Activated CD4-positive, alpha-beta memory T cell treated with anti-CD3 and anti-CD28 coated beads, Interleukin-2, amount 10 ng/mL, durations not matched to agents 7 days and 5 days (primary cell): ENCODE measurements at places on chromosomes 1 and 21. TPM values are rescaled to one million over a fixed set of nuclear protein-coding genes. Genes with fewer than 3 reads are reported as not detected.
A peak's percentile ranks its signal among the peaks of the same experiment; 100 is the strongest.

DNA sequence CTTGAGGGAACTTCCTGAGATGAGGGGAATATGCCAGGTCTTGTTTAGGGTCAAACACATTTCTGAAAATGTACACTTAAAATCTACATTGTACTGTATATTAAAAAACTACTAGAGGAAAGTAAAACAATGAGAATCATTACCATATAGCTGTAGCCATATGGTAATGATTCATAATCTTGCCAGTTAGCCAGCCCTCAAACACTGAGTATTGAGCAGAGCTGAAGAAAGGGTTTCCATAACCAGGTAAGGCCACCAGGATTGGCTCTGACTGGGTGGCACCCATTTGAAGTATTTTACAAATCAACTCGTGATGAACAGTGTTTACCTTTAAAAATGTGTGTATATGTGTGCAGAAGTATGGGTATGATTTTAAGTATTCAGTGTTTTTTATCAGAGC, 226.7 kb downstream of the SLC45A1 start:
- H3K27ac ChIP-seq = peak overlapping the region; percentile 75
- no peak overlapping the region for H3K4me3 ChIP-seq
- peaks cover 43% of the 10 kb centered on the region for H3K36me3 ChIP-seq
- H3K27me3 ChIP-seq = no peaks in the 10 kb centered on the region

- no peak overlapping the region for H3K27ac ChIP-seq
- no peak for DNase-seq
- no peaks in the 10 kb centered on the region for H3K27me3 ChIP-seq
- no peaks in the 10 kb centered on the region for H3K4me1 ChIP-seq
- no peaks in the 10 kb centered on the region for H3K36me3 ChIP-seq
Observed at GRCh38 chr1:187281085-187281484, 452.3 kb downstream of the PLA2G4A start.

DNA sequence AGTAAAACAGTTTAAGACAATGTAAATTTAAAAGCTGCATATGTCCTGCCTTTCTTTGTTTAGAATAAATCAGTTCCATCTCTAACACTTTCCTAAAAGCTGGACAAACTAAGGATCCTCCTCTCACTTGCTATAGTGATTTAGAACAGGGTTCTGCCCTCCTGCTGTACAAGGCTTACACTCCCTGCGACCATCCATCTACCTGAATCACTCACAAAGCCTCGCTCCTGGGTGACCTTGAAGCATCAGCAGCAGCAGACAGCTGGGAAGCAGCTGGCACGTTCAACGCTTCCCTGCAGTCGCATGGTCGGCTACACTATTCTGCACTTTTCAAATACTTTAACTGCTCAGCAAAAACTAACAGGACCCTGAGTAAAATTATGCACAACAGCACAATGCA, 128.0 kb downstream of the NTPCR start:
- no peaks in the 10 kb centered on the region for H3K4me1 ChIP-seq
- no peak for DNase-seq
- peaks cover 6% of the 10 kb centered on the region for H3K36me3 ChIP-seq
- no peaks in the 10 kb centered on the region for H3K27me3 ChIP-seq

DNA sequence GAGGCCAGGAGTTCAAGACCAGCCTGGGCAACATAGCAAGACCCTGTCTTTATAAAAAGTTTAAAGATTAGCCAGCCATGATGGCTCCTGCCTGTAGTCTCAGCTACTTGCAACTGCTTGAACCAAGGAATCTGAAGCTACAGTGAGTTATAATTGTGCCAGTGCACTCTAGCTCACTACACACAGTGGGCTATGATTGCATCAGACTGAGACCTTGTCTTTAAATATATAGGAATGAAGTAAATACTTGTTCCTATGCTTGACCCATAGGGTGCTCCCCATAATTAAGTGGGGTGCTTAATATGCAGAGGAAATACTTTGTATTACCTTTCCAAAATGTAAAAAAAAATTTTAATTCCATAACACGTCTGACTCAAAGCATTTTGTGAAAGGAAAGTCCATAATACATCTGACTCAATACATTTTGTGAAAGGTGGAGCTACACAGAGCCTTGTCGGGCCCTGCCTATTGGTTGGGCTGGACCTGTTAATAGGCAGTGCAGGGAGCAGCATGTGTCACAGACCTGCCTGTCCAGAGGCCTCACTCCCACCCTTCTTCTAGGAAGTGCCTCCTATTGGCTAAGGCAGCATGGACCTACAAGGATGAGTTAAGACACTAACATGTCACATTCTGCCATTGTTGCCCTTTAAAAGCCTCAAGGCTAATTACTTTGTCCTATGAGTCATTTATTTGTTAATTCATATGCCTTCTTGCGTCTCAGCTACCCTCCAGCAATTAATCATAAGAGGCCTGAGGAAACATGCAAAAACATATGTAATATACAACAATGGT, 33.6 kb downstream of the CD58 start:
- H3K4me1 ChIP-seq = peaks cover 52% of the 10 kb centered on the region
- no peaks in the 10 kb centered on the region for H3K27me3 ChIP-seq
- no peak overlapping the region for H3K27ac ChIP-seq
- DNase-seq = no peak
- no peak overlapping the region for H3K4me3 ChIP-seq

GRCh38 chr1:89085781-89086180, 20.8 kb upstream of the GBP1 start:
- no peak overlapping the region for H3K4me3 ChIP-seq
- peak; percentile 41 for DNase-seq
- H3K27ac ChIP-seq = no peak overlapping the region
- no peaks in the 10 kb centered on the region for H3K27me3 ChIP-seq
- H3K36me3 ChIP-seq = no peaks in the 10 kb centered on the region
- peaks cover 6% of the 10 kb centered on the region for H3K4me1 ChIP-seq

DNA sequence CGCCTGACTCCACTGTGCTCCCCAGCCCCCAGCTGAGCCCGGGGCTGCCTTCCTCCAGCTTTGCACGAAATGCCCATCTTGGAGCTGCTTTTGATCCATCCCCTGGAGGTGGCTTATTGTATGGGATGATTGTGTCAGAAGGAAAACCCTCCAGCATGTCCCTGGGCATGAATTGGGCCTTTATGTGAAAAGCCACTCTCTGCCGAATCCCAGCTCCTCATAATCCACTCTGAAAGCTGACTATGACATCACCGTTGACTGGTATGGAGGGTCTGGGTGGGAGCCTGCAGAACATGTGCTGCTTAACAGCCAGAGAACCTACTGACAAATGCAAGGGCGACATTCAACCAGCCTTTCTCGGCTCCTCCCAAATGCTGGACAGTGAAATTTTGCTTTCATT, 74.6 kb downstream of the NENF start:
- H3K36me3 ChIP-seq = no peaks in the 10 kb centered on the region
- DNase-seq = no peak
- H3K27ac ChIP-seq = no peak overlapping the region
- no peaks in the 10 kb centered on the region for H3K4me1 ChIP-seq

DNA sequence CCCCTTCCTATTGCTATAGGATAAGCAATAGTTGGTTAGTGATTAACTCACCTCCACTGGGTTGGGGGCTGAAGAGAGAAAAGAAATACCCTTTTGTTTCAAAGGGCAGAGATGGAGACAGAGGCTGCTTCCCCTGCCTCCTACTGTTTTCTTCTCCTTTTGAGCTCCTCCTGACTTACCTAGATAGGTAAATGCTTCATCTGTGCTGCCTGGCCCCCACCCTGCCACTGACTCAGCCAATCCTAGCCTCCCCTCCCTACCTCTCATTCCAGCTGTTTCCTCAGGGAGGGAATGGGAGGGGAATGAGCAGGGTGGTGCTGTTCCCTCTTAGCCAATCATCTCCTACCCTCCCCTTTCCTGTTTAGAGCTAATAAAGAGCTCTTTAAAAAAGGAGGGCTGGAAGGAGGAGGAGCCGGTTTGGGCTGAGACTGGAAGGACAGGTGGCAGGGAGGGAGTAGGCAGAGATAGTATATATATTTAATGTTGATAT, at the start of gene C1orf116:
Gene C1orf116, minus strand, starts transcription at position 229 of the 490 bp plus-strand sequence. CDS start 5,158 bp downstream, outside the sequence.
- no peak for DNase-seq
- H3K27me3 ChIP-seq = peaks cover 60% of the 10 kb centered on the region
- no peak within 1 kb of the TSS for H3K27ac ChIP-seq

- no peak for DNase-seq
- H3K36me3 ChIP-seq = no peaks in the 10 kb centered on the region
- H3K4me1 ChIP-seq = peaks cover 30% of the 10 kb centered on the region
- no peak overlapping the region for H3K27ac ChIP-seq
- H3K4me3 ChIP-seq = no peak overlapping the region
- no peaks in the 10 kb centered on the region for H3K27me3 ChIP-seq
Observed at GRCh38 chr1:18900303-18900841, 2.0 kb downstream of the ALDH4A1 start.

GRCh38 chr1:161427733-161428516, 60.2 kb upstream of the CFAP126 start:
- H3K27ac ChIP-seq = peak overlapping the region; percentile 5
- H3K4me1 ChIP-seq = peaks cover 19% of the 10 kb centered on the region
- peak overlapping the region; percentile 36 for H3K4me3 ChIP-seq
- DNase-seq = peak; percentile 33

- no peak overlapping the region for H3K4me3 ChIP-seq
- H3K27me3 ChIP-seq = peaks cover 51% of the 10 kb centered on the region
- no peak for DNase-seq
Observed at GRCh38 chr1:20423169-20423795, 62.7 kb downstream of the CAMK2N1 start.

- no peaks in the 10 kb centered on the region for H3K27me3 ChIP-seq
- peak overlapping the region; percentile 69 for H3K4me3 ChIP-seq
- peak overlapping the region; percentile 62 for H3K27ac ChIP-seq
Observed at GRCh38 chr1:51519865-51520699, 1.0 kb upstream of the EPS15 start.

DNA sequence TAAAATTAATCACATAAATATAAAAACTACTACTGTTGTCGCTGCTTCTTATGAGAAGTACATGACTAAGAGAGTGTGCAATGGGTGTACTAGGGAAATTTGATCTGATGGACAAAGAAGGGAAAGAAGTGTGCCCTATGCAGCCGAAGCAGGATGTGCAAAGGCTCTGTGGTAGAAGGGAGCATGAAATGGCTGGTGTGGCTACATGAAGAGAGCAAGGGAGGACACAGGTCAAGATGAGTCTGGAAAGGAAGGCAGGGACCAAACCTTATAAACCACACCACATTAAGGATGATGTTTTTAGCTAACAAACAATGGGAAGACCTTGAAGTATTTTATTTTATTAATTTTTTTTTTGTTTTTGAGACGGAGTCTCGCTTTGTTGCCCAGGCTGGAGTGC, 20.0 kb downstream of the MAB21L3 start:
- H3K36me3 ChIP-seq = no peaks in the 10 kb centered on the region
- H3K27me3 ChIP-seq = peaks cover 24% of the 10 kb centered on the region
- peaks cover 19% of the 10 kb centered on the region for H3K4me1 ChIP-seq
- no peak overlapping the region for H3K27ac ChIP-seq
- no peak for DNase-seq

DNA sequence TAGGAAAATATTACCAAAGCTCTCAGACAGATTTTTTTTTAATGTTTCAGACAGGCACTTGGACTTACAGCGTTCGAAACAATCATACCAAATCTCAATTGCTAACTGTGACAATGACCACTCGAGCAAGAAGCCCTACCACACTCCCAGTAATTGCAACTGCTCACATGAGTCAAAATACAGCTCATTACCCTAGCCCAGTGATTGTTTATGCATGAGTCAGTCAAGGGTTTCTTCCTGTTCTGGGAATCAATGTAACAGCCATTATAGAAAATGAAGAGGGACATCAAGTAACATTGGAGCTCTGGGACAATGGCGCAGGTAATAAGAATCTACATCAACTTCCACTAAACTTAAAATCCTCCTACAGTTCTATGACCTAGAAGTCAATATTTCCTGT, 56.1 kb upstream of the SH3GLB1 start:
- no peak overlapping the region for H3K27ac ChIP-seq
- no peaks in the 10 kb centered on the region for H3K4me1 ChIP-seq
- no peak for DNase-seq
- no peaks in the 10 kb centered on the region for H3K27me3 ChIP-seq

DNA sequence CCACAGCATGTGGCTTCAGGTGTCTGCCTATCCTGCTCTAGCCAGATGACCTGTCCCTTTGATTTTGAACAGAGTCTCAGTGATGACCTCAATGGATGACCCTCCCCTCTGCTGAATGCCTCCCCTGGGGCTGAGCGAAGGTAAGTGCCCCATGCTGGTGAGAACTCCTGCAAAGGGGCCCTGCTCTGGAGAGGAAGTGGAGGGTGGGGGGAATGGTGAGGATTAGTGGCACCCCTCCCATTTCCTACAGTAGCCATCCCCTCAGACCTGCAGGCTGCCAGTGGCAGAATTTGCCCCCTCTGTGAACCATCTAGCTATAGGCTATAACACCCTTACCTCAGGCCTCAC, 3.7 kb upstream of the PMVK start:
- H3K4me1 ChIP-seq = peaks cover 81% of the 10 kb centered on the region
- H3K4me3 ChIP-seq = no peak overlapping the region
- no peaks in the 10 kb centered on the region for H3K27me3 ChIP-seq

DNA sequence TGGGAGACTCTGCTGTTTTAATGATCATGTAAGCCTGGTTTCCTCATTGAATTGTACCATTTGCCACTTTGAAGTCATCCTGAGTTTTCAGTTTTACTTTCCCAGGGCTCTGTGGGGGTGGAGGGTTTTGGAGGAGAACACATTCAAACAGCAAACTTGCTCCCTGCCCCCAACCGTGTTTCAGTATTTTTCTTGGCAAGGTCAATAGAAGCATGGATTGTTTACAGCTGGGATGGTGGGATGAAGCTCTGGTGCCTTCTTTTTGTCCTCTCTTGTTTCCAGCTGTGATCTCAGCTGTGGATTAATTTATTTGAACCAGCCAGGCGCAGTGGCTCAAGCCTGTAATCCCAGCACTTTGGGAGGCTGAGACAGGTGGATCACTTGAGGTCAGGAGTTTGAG, 54.3 kb upstream of the SERBP1 start:
- H3K36me3 ChIP-seq = no peaks in the 10 kb centered on the region
- no peak for DNase-seq
- no peak overlapping the region for H3K4me3 ChIP-seq
- H3K27me3 ChIP-seq = no peaks in the 10 kb centered on the region

GRCh38 chr1:241679404-241679803, 27.3 kb downstream of the WDR64 start:
- H3K27me3 ChIP-seq = peaks cover 3% of the 10 kb centered on the region
- DNase-seq = no peak
- peaks cover 7% of the 10 kb centered on the region for H3K4me1 ChIP-seq

The FNDC5 gene
- total RNA-seq = not detected

The PPP1R8 gene
- total RNA-seq = 51.2 TPM
